ENCODE measurements at places on chromosomes 6 and 20.

DNA sequence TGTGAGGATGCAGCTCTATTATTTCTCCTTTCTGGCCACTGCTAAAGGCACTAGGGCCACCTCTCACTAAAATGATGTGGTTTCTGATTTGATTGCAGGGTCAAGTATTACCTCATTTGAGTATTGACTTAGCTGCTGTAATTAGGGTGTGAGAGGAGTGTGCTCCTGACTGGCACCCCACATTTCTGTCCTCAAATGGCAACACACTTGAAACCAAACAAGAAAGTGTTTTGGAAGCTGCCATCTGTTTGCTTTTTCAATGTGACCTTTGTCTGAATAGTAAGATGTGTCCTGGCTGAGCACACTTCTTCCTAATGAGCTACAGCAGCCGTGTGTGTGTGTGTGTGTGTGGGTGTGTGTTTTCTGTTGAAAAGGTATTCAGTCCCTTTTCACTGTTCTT, 62.8 kb upstream of the SCP2D1 start:
- no peak for DNase-seq

GRCh38 chr6:97842521-97842920, 559.5 kb upstream of the MMS22L start:
- no peak for DNase-seq

DNA sequence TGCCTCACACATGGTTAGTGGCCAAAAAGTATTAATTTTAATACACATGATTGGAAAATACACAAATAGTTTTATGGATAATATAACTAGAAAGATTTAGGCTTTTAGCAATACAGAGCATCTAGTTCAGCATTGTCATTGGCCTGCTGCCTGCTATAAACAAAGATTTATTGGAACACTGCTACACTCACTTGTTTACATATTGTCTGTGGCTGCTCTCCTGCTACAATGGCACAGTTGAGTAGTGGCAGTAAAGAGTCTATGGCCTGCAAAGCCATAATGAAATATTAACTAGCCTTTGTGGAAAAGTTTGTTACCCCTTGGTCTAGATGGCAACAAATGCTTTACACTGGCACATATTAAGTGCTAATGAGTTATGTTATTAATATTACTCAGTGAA, 37.8 kb downstream of the ZNF451 start:
- no peak for DNase-seq

DNA sequence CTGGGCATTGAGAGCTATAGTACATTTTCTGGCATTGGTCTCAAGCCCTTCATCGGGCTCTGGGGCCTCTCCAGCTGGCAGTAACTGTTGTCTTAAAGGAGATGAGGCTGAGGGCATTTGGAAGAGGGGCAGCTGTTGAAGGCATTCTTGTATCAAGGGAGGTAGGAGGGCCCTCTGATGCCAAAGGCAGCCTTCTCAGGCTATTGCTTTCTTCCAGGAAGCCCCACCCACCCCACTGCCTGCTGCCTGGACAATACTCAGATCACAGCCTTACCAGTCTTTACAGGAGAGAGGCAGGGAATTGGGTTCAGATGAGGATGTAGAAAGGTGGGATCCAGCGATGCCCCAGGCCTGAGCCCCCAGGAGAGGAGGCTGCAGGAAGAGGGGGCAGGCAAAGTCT, 46.0 kb downstream of the CPXM1 start:
- DNase-seq, result no peak

- DNase-seq, result no peak
Observed at GRCh38 chr6:130610303-130610702, 216.9 kb upstream of the SMLR1 start.

DNA sequence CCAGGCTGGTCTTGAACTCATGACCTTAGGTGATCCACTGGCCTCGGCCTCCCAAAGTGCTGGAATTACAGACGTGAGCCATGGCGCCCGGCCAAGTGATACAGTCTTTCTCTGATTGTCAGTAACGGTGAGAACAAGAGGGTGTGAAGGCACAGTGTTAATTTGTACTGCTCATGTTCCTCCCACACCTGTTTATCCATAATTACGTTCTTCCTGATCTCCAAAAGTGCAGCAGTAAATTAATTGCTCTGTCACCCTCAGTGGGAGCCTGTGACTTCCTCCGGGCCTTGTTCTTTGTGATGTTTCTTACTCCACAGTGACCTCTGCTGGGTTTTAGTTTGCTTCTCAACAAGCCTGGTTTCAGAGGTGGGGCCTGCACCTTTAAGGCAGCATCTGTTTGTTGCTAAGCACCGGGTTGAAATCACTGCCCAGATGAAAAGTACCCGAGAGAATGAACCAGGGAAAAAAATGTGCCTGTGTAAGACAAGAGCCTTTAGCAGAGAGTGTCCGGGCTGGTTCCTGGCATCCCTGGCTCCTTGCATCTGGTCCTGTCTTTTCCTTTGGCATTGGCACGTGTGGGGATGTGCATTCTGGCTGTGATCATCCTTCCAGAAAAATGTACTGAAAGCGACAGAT, 89.1 kb upstream of the CLDN20 start:
- DNase-seq, result no peak

DNA sequence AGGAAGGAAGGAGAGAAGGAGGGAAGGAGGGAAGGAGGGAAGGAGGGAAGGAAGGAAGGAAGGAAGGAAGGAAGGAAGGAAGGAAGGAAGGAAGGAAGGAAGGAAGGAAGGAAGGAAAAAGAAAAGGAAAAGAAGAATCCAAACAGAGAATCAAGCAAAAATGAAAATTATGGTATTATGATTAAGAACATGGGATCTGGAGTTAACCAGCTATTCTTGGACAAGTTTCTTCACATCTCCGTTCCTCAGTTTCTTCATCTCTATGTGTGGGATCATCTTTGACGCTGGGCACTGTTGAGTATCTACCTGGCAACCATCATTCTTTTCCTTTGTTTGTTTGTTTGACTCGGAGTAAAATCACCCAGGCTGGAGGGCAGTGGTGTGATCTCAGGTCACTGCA, 71.6 kb downstream of the ZNF217 start:
- DNase-seq, result no peak

GRCh38 chr6:143687591-143687990, 9.8 kb downstream of the PHACTR2 start:
- DNase-seq, result no peak
